ENCODE measurements at places on chromosomes 6 and 20.

DNA sequence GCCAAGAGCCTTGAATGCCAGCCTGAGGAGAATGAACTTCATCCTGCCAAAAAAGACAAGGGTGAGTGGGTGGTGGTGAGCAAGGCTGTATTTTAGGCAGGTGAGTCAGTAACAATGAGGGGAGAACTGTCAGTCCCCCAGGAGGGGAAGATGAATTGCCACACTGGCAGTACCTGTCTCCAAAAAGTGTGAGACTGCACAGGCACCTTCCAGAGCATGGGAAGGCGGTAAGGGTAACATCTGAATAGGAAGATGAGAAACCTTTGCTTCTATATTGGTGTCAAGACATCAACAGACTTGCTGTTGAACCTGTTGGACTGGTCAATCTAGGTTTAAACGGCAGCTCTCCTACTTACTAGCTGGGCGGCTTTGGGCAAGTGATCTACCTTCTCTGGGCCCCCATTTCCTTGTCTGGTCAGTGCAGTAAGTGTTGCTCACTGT is 30.9 kb downstream of the STK35 start:
- no peak for DNase-seq

DNA sequence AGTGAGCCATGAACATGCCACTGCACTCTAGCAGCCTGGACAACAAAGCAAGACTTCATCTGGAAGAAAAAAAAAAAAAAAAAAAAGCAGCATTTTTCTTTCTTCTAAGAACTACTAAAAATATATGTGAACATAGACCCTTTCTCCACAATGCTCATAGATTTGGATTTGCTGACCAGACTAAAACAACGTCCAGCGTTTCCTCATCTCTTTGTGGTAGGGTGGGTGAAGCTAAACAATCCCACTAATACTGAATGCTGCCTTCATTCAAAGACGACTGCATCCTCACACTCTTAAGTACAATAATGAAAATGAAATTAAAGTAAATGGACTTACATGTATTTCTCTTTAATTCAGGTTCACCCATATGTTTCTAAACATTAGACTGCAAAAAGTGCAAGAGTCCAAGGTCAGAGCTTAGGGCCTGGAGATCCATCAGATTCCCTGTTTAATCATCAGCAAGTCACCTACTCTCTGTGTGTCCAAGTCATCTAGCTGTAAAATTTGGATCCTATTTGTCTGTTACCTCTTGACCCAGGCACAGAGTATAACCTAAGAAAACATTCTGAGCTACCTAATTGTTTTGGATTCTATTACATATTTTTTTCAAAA is 99.4 kb upstream of the NHSL1 start:
- no peak for DNase-seq

GRCh38 chr6:30260036-30260504 is 46.9 kb upstream of the TRIM26 start:
- peak; percentile 16 for DNase-seq

GRCh38 chr6:40152701-40153436 is 218.6 kb upstream of the MOCS1 start:
- no peak for DNase-seq

- no peak for DNase-seq
These were observed 78.9 kb downstream of the SLX4IP start for GRCh38 chr20:10513931-10514575.

- DNase-seq, result no peak
These were observed 218.6 kb downstream of the PKHD1 start for GRCh38 chr6:51868591-51869355.

- DNase-seq, result no peak
These were observed 33.2 kb upstream of the AKAP7 start for GRCh38 chr6:131101911-131102680.

GRCh38 chr20:14826543-14827313 is 489.3 kb upstream of the FLRT3 start:
- no peak for DNase-seq

DNA sequence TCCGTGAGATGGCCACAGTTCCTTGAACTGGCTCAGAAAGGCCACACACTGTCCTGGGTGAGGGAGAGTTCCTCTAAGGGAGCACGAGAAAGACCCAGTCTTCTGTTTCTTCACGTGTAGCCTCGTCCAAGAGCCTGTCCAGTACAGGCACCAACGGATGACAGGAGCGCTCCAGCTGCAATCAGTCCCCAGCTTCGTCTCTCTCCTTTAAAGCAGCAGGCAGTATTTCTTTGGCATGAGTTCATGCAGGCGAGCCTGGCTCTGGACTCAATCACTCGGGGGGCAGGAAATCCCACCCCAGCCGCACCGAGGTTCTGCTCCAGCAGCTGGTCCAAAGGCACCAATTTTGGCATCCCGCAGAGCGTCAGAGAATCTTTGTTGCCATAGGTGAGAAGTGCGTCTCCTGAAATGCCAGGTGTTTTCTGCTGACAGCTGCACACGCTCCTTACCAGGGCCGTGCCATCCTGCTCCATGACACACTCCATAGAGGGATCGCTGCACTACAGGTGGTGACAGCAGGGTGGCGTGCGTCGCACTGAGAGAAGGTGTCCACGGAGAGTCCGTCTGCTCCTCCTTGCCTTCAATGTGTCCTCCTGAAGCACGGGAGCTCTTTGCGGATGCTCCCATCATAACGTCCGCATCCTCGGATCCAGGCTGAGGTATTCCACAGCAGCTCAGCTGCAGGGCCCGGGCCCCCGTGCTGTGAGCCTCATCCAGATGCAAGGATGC is 59.6 kb upstream of the AFDN start:
- no peak for DNase-seq

DNA sequence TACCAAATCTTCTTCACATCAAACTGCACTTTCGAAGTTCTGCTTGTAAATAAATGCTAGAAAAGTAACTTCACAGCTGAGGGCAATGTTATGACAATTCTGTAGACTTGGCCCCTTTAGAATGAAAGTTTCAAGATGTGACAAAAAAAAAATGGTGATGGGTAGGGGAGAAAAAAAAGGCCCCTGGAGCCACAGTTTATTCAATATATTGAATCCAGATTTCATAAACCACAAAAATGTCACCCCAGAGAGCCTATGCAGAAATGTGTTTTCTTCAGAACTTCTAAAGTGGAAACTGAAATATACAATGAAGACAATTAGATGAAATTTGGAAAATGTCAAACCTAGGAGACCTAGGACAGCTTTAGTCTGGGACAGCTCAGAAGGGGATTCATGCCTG is 143.1 kb downstream of the EDN3 start:
- no peak for DNase-seq

DNA sequence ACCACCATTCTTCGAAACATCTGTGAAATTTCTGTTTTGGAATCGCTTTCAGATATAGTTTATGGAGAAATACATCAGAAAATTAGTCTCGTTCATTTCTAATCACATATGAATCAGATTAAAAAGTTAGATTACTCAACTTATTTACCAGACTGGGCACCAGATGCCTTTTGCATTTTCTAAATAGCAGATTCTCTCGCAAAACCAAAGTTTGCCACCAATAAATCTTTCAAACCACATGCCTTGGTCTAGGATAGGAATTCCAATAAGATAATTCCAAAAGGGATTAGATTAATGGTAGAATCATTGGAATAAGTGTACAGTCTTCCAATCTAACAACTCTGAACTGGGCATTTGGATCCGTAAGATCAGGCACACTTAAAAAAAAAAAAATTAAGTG is 160.4 kb upstream of the TAB2 start:
- DNase-seq, result no peak

GRCh38 chr6:4405621-4406212 is 270.3 kb upstream of the ECI2 start:
- DNase-seq, result no peak

DNA sequence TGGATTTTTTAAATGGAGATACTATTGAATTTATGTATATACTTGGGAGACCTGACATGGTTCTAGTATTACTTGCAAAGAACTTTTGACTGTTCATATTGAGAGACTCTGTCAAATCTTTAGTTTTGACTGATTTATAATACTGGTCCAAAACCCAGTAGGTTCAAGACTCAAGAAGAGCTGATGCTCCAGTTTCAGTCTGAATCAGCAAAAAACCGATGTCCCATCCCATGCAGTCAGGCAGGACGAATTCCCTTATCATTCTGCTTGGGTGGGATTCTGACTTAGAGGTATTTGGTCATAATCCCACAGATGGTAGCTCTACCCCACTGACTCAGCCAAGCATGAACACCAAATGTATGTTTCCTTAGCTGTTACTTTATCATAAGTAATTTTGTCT is 29.5 kb downstream of the ZNF334 start:
- no peak for DNase-seq

Measured in stimulated activated CD4-positive, alpha-beta T cell treated with anti-CD3 and anti-CD28 coated beads, Interleukin-2, amount 100 ng/mL, for 48 hours (primary cell).